ENCODE measurements at places on chromosomes 3 and 15.
A peak's percentile ranks its signal among the peaks of the same experiment; 100 is the strongest.

DNA sequence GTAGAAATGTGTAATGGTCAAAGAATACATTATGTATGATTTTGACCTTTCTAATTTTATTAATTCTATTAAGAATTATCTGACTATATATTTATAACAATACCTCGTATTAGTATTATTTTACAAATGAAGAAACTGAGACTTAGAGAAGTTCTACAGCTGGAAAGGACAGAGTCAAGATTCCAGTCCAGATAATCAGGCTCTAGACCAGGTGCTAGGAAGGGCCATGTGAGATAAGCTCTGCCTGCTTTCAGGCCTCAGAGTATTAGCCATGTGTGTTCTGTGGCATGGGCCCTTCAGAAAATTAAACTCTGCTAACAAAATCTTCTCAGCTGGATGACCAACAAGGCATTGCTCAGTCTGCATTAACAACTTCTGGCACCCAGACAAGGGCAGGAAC is 87.5 kb downstream of the CD200R1L start:
- DNase-seq = no peak

GRCh38 chr3:152964911-152965609 is 130.1 kb downstream of the P2RY1 start:
- DNase-seq = peak; percentile 17

- no peak for DNase-seq
These were observed 36.3 kb upstream of the DCLK3 start for GRCh38 chr3:36800533-36801116.

- no peak for DNase-seq
These were observed 209.9 kb upstream of the CNTN3 start for GRCh38 chr3:74824366-74824765.

DNA sequence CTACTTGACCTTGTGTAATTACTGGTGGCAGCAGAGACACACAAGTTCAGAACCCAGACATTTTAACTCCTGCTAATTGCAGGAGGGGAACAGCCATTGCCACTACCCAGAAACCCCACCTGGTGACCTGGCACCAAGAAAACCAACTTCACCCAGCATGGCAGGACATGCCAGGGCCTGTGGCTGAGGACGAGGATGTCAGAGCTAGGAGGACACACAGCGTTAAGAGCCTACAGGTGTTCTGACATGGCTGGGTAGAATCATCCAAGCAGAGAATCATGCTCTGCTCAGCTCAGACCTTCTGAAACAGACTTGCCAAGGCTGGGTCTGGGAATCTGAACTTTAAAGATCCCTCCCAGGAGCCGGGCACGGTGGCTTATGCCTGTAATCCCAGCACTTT is 11.7 kb upstream of the SPATA12 start:
- no peak for DNase-seq

DNA sequence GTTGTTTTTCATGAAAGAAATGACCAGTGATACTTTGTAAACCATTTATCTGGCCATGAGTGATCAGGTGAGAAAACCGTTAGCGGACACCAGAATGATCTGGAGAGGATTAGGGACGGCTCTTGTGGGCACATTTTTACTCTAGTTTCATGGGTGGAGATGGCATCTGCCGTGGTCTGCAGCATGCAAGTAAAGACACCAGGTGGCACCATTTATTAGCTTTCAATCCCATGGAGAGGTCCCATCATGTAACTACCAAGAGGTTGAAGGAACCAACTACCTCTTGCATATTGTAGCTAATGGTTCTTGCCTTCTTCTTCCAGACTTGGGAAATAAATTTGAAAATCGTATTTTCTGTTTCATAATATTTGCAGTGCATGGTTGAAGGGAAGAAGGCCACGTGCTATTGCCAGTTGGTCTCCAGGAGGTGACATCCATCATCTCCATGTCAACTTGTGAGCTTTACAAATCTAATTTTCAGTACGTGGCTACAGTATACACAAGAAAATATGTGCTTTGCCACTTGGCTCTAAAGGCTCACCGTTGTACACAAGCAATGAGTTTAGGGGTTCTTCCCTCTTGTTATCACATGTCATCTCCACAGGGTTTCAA is 1.5 kb upstream of the MAPKBP1 start:
- peak; percentile 80 for DNase-seq

DNA sequence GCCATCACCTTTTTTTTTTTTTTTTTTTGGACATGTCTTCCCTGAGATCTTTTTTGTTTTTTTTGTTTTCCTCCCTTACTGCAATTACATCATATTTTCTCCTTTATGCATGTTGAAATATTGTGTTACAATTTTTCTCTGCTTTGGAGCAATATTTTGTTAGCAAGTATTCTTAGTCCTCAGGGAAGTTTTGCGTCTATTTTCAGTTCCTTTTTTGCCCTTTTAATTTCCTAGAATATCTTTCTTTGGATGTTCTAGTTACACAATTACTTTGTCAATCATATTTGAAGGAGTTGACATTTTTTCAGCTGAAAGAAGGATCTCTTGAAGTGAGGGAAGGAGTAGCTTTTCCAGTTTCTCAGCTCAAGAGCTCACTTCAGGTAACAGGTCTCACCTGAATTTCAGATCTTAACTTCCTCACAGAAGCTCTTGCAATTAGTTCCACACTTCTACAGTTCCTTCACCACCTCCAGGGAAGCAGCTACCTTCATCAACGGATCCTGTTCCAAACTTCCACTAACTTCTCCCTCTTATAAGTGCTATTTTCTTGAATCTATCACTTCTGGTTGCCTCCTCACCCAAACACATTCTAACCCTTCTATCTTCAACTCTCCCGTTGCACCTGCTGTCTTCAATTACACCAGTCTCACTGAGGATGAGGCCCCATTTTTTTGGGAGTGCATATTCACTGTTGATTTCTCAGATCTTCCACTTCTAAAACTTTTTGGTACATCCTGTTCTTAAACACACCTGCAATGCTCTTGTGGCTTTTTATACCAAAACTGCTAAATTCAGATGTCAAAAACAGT is 57.8 kb upstream of the CPOX start:
- DNase-seq = peak; percentile 81

DNA sequence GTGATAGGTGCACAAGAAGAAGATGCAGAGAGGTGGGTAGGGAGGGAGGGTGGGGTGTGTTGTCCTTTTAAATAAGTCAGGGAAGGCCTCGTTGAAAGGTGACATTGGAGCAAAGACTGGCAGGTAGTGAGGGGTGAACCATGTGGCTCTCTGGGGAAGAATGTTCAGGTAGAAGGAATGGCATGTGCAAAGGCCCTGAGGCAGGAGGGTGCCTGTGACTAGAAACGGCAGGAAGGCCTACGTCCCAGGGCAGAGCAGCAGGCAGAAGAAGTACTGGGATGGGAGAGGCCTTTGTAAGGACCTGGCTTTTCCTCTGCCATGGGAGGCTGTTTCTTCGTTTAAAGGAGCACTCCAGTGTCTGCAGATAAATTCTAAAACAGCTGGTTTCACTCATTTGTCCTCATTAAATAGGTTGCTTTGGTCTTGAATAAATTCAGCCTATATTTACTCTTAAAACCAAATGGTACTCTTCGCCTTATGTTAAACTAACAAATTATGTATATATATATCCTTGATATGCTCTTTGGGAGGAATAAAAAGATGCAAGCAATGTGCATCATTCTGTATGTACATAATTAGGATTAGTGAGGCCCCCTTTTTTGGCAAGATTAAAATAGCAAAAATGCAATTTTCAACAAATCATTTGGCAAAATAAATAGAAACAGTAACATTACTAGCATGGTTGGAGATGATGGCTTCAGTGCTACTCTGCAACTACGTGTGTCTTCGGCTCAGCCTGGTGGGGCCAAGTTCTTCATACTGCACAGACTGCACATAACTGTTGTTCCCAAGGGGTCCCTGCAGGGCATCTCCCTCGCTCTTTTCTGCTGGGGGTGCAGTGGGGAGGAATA is 151.4 kb downstream of the KLF13 start:
- no peak for DNase-seq

- no peak for DNase-seq
These were observed 248.9 kb downstream of the SV2B start for GRCh38 chr15:91348752-91349500.

DNA sequence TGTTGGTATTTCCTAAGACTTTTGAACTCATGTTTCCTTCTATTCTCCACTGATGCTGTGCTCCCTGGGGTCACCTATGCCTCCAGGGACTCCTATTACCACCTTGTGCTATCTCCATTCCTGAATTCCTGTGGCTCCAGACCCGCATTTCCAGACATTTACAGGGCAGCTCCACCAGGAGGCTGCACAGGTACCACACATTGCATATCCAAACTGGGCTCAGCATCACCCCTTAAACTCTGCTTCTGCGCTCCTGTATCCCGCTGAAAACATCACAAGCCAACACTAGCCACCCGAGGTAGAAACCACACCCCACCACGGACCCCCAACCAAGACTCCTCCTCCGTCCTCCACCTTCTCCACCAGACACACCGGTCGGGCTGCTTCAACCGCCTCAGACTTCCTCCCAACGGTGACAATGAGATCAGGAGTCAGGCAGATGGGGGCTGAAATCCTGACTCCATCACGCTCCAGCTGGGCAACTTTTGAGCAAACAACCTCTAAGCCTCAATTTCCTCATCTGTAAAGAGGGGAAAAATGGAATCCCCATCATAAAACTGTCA is 10.4 kb downstream of the TNK2 start:
- no peak for DNase-seq
